NCI-H1436 (cell line): ENCODE measurements at places on chromosomes 7 and 10.

DNA sequence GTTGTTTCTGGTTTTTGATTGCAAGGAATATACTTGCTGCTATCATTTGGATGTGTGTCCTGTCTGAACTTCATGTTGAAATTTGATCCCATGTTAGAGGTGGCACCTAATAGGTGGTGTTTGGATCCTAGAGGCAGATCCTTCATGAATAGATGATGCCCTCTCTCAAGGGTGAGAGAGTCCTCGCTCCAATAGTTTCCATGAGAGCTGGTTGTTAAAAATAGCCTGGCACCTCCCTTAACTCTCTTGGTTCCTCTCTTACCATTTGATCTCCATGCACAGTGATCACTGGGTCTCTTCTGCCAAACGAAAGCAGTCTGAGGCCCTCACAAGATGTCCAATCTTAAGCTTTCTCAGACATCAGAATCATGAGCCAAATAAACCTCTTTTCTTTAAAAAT lies 49.0 kb upstream of the ZNF248 start:
- DNase-seq, result no peak

DNA sequence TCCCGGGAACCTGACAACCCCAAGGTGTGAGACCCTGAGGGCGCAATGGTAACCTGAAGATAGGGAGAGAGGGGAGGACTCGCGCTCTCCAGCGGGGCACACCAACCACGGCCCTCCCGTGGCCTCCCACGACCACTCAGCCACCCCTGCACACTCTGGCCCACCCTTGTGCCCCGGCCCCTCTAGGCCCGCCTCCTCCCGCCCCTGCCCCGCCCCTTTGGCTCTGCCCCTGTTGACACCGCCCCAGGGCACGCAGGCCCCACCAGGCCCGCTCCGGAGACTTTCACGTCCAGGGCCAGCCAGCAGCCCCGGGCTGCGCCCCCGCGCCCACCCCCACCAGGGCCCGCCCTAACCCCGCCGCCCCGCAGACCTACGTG lies 10.9 kb downstream of the ATG9B start:
- DNase-seq, result no peak

DNA sequence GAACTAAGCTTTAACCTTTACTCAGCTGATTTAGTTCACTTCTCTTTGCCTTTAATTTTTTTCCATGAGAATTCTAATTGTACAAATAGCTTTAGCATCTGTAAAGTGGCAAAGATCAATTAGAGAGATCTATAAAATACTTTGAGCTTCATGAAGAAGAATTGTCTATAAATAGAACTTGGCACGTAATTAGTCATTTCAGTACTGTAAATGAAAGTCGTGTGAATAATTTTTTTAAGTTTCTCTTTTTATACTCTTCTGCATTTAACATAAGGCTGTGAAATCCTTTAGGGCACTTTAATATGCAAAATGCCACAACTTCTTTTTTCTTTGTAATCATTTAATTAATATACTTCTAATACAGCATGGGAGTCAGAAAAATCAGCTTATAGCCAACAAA lies 177.8 kb downstream of the CSTF2T start:
- no peak for DNase-seq

GRCh38 chr10:11488126-11488525 lies 123.3 kb downstream of the USP6NL start:
- DNase-seq, result no peak

GRCh38 chr10:74991435-74991834 lies 120.0 kb upstream of the SAMD8 start:
- DNase-seq, result peak; percentile 32
